Fibroblast of skin of left biceps (primary cell): ENCODE measurements at places on chromosomes 4 and X.

- DNase-seq = no peak
Measured at GRCh38 chr4:153137677-153138630, 66.3 kb upstream of the TRIM2 start.

DNA sequence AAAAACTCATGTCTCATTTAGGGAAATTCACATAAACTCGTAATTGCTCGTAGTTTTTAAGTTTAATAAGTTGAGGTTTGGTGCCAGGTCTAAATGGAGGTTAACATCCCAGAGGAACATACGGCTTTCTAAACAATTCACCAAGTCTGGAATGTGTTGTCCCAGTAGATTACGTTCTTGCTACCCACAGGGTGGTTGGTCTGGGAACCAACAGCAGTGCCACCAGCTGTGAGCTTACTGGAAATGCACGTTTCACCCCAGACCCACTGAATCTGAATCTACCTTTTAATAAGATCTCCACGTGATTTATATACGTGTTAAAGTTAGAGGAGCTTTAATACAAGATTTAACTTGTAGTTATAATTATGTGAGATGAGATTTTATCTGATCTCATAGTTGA lies 134.3 kb downstream of the BMPR1B start:
- no peak for DNase-seq

DNA sequence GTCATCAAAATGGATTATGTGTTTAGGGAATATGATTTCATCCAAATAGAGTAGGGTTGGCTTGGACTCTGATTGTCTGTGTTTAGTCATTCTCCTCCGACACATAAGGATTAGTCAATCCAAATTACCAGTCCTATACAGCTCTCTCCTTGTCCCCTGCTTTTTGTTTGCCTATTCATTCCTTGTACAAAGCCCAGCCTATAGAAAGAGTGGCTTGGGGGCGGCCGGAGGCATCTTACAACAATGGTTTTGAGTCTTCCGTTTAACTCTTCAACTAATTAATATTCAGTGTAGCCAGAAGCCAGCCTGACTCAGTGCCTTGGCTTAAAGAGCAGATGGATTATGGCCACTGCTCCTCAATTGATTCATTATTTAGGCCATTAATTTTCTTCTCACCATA lies 796.6 kb upstream of the POU3F4 start:
- no peak for DNase-seq

DNA sequence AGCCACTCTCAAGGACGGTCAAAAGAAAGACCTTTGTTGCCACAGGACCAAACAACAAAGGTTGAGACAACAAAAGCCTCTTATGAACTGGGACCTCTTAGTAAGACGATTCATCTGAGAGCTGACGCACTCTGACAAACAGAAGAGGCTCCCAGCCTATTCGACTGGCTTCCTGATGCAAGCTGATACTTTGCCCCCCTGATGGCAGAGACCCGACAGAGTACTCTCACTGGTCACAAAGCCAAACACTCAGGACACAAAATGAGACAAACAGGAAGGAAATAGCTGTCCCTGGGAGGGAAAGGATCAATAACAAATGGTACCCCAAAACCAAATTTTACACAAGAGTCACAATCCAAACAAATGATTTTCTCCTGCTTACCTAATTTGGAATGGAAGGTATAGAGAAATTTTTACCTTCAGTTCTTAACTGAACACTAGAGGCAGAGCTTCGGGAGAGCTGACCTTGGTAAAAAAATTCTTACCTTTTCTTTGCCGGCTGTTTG lies 75.2 kb upstream of the PLAC8 start:
- DNase-seq = no peak

DNA sequence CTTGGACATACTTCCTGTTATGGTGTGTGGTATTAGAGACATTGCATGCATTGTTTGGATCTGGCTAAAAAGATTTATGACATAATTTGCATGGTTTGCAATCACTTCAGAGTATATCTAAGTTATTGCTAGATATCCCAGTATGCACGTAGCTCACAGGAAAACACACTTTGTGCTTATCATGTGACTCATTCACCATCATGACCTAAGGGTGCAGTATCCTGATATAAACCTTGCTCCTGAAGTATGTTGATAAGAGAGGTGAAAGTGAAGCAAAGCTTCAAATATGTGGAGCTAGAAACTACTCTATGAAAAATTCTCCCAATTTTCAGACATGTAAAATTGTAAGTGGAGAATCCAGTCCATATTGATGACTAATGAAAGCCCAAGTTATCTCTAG lies 46.9 kb upstream of the GRXCR1 start:
- no peak for DNase-seq

DNA sequence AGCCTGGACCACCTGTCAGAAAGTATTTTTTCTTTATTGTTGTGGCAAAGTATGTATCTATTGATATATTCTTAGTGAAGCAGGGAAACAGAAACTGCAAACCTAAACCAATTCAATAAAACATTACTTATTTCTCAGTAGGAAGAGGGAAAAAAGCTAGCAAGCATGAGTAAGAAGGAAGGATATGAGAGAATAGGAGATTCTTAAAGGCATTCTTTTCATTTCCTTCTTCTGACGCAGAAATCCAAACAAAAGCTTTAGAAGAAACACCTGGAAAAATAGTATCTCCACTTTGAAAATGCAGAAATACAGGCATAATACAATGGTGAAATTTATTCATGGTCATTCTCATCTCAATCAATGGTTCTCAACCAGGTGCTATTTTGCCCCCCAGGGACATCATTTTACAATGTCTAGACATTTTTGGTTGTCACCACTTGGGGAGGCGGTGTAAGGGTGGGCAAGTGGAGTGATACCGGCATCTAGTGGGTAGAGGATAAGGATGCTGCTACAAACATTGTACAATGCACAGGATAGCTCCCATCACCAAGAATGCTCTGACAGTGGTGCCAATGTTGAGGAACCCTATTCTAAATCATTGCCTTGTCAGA lies 21.7 kb upstream of the ATXN3L start:
- DNase-seq = no peak

DNA sequence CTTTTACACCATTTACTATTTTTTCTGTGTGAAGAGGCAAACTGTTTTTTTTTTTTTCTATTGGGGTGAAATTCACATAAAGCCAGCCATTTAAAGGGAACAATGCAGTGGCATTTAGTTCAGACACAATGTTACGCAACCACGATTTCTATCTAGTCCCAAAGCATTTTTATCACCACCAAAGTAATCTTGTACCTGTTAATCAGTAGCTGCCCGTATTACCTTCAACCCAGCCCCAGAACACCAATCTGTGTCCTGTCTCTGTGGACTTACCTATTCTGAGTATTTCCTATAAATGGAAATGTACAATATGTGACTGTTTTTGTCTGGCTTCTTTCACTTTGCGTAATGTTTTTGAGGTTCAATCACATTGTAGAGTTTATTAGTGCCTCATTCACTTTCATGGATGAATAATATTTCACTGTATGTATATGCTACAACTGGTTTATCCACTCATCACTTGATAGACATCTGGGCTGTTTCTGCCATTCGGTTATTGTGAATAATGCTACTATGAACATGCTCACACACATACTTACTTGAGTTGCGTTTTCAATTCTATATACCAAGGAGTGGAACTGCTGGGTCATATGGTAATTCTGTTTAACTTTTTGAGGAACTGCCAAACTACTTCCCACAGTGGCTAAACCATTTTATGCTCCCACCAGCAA lies 116.2 kb downstream of the CDS1 start:
- DNase-seq = no peak

DNA sequence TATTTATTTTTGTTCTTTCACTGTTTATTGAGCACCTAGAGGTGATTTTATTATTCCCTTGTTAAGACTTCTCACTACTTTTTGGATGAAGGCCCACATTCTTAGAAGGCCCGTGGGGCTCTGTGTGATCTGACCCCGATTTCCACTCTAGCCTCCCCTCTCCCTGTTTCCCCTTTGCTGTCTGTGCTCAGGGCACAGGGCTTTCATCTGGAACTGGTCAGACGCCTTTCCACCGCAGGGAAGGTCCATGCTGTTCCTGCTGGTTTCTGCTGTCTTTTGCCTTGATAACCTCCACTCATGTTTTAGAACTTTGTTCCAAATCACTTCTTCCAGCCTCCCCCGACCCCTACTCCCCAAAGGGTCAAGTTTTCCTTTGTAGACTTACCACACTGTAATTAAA lies 31.3 kb upstream of the ANAPC4 start:
- no peak for DNase-seq

GRCh38 chr4:5940470-5941203 lies 47.8 kb upstream of the CRMP1 start:
- DNase-seq = no peak

DNA sequence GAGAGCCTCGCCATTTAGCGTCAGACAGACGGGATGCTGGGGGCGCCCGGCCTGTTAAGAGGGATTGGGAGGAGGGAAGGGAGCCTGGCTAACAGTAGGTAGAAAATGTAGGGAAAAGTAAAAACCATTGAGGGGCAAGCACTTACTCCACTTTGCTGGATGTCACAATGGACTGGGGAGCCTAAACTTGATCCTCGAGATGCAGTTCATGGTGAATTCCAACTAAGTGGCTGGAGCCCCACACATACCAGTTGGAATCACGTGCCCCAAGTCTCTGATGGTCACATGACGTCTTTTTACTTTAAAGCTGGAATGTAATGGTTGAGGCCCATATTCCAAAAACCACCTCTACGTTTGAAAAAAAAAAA lies 1.5 kb downstream of the PLS3 start:
- no peak for DNase-seq

GRCh38 chr4:185424905-185425646 lies 688 bp downstream of the UFSP2 start:
- DNase-seq = peak; percentile 6

DNA sequence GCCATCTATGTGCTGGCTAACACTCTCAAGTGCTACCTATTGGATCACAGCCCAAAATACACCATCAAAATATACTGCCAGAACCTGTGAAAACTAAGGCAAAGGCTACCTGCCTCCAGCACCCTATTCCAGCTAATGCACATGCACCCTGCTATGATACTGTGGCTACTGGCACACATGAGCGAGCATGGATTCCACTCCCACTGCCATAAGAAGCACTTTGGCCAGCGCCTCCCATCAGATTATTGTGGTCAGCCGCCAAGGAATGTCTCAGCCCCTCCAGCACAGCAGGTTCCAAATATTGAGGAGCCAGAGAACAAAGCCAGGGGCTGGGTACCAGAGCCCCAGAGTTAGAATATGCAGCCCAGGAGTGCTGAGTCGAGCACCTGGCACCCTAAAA lies 32.5 kb upstream of the TMPRSS11F start:
- DNase-seq = no peak

DNA sequence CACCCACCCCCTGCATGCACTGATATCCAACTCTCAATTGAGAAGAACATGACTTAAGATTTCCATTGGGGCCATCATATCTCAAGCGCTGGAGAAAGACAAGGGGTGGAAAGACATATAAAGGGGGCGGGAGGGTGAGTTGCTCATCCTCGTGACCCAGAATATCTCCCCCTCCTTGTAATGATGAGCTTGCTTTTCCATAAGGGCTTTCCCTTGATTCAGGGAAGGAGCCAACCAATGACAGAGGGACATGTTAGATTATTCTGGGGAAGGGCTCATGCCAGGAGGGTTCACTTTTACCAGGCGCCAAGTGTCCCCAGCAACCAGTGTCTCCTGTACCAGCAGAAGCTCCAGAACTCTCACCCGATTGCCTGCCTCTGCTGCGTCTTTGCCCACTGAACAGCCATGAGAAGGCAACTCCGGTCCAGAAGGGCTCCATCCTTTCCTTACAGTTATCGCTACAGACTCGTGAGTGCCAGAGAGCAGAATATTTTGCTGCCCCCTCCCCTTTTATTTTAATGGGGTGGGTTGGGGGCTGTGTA lies at the start of gene ATP1B4:
TSS of gene ATP1B4 (plus strand) at position 326 of the 542 bp plus-strand sequence. CDS start at position 406, 80 bp downstream.
- DNase-seq = no peak

DNA sequence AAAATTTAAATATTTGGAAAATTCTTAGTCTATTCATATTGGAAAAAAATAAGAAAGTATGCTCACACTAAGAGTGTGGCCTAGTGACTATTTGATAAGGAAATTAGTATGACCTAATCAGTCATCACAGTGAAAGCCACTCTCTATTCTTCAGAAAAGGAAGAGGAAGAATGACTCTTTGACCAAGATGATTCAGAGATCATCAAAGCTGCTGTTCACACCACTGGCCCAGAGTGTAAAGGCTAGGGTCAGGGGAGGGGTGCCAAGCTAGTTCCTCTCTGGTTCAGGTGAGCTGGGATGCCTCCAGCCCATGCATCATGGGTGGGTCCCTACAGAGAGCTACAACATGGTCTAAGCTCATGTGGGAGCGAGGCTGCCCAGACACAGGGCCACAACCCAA lies 396.9 kb upstream of the NDST3 start:
- no peak for DNase-seq

DNA sequence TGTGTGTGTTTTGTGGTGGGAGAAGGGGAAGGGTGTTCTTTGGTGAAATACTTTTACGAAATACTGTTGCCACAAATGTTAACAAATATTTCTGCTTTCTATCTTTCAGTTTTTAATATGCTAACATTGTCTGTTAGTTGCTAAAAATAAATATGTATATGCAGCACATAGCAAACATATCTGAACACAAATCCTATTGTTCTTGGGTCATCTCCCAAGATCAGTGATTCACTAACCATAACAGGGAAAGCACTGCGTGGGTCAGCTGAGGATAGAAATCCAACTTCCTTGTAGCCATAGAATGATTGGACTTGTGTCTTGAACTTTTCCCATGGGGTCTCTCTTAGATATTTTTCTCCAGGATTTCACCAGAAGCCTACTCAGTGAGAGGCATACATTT lies 250.3 kb upstream of the FAM47A start:
- peak; percentile 40 for DNase-seq

GRCh38 chrX:43557792-43558191 lies 98.3 kb upstream of the MAOA start:
- DNase-seq = no peak

DNA sequence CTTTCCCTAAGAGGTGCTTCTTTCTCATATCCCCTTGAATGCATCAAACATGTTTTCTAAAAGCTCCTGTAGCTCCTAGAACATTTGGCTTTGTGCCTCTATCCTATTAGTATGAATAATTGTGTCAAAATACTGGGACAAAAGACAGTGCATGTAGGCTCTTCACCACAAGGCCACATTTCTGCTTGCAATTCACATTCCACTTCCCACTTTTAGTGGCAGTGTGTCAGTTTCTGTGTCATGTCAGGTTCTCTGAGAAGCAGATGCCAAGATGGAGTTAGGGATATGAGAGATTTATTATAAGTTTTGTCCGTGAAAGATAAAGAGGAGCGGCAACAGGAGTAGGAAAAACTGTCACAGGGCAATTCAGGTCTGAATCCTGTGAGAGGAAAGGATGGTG lies 61.3 kb upstream of the GPRIN3 start:
- DNase-seq = no peak

GRCh38 chr4:151266497-151266896 lies 10.5 kb upstream of the PRSS48 start:
- no peak for DNase-seq

DNA sequence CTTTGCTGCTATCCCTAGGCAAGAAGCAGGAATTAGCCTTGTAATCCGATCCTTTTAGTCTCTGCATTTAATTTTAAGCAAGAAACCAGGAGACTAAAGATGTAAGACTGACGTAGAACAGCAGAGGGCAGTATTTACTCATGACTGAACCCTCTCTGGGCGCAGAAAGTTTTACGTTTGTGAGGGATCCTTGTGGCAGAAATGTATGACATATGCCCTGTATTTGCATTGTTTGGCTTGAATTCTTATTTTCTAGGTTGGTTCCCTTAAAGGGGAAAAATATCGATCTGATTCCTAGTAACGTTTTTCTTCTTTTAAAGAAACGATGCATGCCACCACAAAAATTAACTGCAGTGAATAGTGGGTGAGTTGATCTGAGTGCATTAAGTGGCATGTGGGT lies 1.3 kb upstream of the FAT4 start:
- peak; percentile 84 for DNase-seq

GRCh38 chr4:52157641-52158316 lies 106.7 kb downstream of the SPATA18 start:
- no peak for DNase-seq
